ENCODE measurements at places on chromosomes 3 and 15.

DNA sequence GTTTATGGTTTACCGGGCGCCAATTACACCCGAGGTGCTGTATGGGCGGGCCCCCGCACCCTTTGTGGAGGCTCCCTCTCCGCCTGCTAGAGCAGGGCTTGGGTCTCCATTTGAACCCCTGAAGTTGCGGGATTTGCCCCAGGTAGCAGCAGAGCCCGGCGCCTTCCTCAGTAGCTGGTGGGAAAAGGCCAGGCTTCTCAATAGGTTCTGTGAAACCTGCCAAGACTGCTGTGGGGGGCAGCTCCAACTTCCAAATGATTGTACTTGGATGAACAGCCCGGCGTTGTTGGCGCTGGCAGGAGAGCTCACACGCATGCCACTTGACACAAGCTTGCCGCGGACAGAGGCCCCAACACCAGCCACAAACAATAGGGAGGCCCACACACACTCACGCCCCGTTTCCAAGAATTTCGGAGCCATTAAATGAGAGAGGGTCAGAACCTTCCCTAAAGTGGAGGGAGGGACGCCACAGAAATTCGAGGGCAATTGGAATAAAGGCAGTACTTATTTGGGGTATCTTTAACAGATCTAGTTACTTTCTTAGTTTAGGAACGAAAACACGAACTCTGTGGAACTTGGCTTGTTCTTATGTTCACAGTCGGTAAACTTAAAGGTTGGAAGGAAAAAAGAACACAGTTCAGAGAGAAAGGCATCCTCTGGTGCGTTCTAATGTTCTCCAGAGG, 1.4 kb downstream of the EPHB3 start:
- no peak for DNase-seq

- no peak for DNase-seq
Observed at GRCh38 chr15:99504823-99505551, 60.8 kb upstream of the MEF2A start.

DNA sequence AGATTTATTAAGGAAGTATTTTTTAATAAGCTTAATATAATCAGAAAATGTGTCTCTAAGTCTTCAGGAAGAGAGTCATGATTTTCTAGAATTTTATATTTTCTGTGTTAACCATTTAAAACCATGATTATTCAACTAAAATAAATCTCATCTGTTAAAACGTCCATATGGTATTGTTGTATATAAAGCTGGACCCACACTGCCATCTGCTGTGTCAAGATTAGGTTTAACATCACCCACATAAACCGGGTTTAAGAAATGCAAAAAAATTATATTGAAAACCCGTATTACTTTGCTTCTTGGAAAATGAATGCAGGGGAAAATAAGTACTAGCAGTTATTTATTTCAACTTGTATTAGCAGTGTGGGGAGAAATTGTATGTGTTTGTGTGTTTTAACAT, 9.5 kb upstream of the CCDC66 start:
- DNase-seq, result no peak

DNA sequence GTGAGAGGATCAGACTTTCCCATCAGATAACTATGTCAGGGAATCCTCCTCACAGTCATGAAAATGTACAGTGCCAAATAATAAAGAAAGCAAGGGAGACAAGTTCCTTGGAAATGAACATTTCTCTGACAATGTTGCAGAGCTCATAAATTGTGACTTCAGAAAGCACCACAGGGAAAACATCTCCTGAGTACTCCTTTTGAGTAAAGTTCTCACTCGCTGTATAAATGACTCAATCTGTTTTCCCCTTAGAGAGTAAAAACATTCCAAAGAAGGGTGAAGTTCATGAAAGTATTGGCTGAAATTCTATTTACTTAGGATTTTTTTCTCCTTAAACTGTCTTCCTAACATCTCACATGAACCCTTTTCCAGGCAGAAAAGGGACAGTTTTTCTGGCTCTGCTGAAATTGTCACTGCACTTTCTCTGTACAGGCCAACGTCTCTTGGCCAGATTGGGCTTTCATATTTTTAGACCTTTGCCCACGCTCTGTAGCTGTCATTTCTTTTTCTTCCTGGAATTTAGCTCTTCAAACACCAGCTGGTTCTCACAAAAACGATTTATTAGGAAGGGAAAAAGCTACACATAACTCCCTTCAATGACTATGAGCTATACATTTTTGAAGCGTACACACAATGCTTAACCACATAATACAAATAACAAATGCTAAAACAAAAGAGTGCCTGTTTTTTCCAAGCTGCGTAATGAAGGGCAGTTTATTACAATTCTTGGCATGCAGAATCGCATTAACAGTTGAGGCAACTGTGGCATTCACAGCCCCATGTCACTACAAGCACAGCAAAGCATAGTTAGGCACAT, 216.1 kb downstream of the ATP8B4 start:
- no peak for DNase-seq

GRCh38 chr3:71288269-71288930, 295.1 kb downstream of the FOXP1 start:
- DNase-seq, result no peak

DNA sequence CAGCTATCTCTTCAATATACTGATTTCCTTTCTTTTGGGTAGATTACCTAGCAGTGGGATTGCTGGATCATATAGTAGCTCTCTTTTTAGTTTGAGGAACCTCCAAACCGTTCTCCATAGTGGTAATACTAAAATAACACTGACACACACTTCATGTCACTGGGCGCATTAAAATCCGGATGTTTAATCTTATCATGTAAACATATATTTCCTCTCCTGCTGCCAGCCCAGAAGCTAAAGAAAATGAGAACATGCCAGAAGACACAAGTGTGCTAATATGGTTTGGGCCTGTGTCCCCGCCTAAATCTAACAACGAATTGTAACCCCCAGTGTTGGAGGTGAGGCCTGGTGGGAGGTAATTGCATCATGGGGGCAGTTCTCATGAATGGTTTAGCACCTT, 23.6 kb upstream of the KCNMB2 start:
- DNase-seq, result no peak

DNA sequence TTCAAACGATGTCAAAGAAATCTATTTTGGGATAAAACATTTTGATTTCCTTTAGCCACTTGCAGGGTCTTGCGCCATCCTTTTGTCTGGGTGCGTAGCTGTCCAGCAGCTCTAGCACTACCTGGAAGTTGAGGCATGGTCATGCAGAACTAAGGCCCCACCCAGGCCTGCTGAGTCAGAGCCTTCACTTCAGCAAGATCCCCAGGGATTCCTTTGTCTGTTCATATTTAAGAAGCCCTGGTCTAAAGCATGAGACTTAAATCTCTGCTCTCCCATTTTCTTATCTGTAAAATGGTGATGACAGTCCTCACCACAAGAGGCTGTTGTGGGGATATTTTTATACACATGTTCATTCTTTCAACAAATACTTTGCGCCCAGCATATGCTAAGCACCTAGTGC, 99.0 kb upstream of the CTDSPL start:
- DNase-seq, result no peak

GRCh38 chr15:60957111-60957510, 272.0 kb downstream of the RORA start:
- no peak for DNase-seq

GRCh38 chr15:37078566-37078965, 21.8 kb downstream of the MEIS2 start:
- DNase-seq, result no peak
